ENCODE measurements at places on chromosomes 7 and 10. TPM values are rescaled to one million over a fixed set of nuclear protein-coding genes. Genes with fewer than 3 reads are reported as not detected.

Gene GHRHR
- total RNA-seq: 0.27 TPM

Gene TCAF2
- total RNA-seq: 5.2 TPM

Gene STEAP1B
- total RNA-seq: 29.0 TPM

Gene ABCB1
- total RNA-seq: 3.0 TPM

Gene TUBB8
- not detected for total RNA-seq

Gene CALHM3
- not detected for total RNA-seq

Gene GNAI1
- total RNA-seq: 21.4 TPM

Gene ANKRD2
- total RNA-seq: 0.36 TPM

Gene INSYN2A
- total RNA-seq: under 0.01 TPM

Gene LRIT1
- total RNA-seq: not detected

Gene HABP2
- not detected for total RNA-seq

Gene FFAR4
- total RNA-seq: not detected

Gene NPTX2
- 1.3 TPM for total RNA-seq

Gene PNLIPRP3
- not detected for total RNA-seq
